ENCODE measurements at places on chromosomes 3 and 15.
A peak's percentile ranks its signal among the peaks of the same experiment; 100 is the strongest.

DNA sequence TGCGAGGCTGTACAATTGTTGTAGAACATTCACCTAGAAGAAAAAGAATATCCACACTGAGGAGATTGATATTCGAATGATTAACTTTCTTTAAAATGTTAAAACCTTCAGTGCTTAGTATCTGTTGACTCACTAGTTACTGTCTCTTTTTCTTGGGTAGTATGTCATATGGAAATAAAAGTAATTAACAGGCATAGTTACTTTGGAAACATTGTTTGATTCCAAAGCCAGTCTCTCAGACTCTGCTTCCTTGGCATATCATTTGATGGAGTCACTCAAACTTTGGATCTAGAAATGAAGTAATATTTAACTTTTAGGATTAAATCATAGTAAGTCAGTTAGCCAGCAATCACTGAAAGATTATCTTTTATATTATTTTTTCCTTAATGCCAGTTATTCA lies 63.4 kb downstream of the MAP2K5 start:
- DNase-seq, result no peak

GRCh38 chr3:72535772-72536171 lies 312.5 kb downstream of the SHQ1 start:
- DNase-seq, result no peak

GRCh38 chr15:86540840-86541467 lies 461.3 kb downstream of the AGBL1 start:
- no peak for DNase-seq

DNA sequence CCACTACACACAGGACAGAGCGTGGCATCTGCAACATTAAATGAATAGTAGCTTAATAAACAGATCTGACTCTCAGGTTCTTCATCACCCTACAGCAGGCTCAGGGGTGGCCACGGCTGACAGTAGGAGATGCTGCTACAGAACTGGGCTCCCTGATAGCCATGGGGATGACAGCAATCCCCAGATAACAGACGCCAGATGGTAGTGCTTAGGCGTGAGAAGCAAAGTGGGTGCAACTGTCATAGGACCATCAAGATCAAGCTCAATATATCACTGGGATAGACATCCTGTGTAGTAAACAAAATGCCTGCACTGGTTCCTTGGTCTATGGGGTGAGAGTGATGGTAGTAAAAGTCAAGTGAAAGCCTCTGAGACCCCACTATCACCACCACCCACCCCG lies 2.6 kb upstream of the TPRA1 start:
- no peak for DNase-seq

DNA sequence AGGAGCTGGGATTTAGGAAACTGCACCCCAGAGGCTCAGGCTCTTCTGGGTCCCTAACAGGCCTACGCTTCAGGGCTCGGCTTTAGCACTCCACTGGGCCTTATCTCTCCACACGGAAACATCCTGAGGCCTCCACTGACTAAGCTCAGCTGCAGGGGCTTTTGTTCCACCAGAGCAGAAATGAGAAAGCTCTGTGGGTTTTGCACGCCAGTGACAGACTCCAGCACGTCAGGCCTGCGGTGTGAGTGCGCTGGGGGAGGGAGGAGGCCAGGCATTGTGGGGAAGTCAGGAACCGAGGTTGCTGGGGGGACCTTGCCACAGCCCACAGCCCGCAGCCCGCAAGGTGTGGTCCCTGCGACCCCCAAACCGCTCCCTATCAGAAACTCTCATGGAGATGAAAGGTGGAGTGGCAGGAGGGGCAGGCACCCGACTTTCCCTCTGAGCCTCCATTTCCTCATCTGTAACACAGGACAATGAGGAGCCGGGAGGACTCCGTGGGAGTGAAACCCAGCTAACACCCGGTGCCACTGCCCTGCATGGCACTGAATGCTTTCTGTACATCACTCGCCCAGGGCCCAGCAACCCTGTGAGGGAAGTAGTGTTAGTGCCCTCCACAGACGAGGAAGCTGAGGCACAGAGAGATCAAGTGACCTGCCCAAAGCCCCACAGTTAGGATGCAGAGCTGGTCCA lies 106.5 kb downstream of the TPRA1 start:
- DNase-seq, result no peak

- DNase-seq, result no peak
Measured at GRCh38 chr3:113354307-113354706, 87.0 kb downstream of the CFAP44 start.

DNA sequence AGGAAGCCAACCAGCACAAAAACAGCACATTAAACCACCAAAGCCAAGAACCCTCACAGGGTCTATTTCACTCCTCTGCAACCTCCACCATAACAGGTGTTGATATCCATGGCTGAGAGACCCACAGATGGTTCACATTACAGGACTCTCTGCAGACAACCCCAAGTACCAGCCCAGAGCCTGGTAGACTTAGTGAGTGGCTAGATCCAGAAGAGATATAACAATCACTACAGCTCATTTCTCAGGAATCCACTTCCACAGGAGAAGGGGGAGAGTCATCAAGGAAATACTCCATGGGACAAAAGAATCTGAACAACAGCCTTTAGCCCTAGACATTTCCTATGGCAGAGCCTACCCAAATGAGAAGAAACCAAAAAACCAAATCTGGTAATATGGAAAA lies 168.1 kb upstream of the CD96 start:
- DNase-seq, result no peak

GRCh38 chr3:1506090-1506489 lies 413.3 kb downstream of the CNTN6 start:
- DNase-seq, result no peak

- DNase-seq, result no peak
Measured at GRCh38 chr3:174438501-174439145, 420.5 kb upstream of the NAALADL2 start.

GRCh38 chr15:41961001-41961518 lies 11.3 kb downstream of the EHD4 start:
- DNase-seq, result no peak

- peak; percentile 87 for DNase-seq
Measured at GRCh38 chr3:128714887-128715491, 11.0 kb upstream of the RAB7A start.

DNA sequence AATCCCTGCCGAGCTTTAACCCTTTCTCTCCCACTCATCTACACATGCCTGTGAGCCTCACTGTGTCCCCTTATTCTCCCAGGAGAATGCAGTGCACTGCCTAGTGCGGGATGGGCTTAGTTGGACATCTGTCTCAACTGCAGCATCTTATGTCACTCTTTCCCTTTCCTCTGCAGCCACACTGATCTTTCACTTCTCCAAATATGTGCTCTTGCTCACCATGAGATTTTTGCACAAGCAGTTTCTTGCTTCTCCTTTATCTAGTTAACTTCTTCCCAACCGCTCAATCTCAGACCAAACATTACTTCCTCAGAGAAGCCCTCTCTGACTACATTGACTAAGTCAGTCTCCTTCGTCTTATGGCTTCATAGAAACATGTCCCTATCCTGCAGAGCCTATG lies 292.3 kb downstream of the KBTBD8 start:
- no peak for DNase-seq

GRCh38 chr3:28247286-28247685 lies 5.9 kb downstream of the CMC1 start:
- DNase-seq, result no peak

DNA sequence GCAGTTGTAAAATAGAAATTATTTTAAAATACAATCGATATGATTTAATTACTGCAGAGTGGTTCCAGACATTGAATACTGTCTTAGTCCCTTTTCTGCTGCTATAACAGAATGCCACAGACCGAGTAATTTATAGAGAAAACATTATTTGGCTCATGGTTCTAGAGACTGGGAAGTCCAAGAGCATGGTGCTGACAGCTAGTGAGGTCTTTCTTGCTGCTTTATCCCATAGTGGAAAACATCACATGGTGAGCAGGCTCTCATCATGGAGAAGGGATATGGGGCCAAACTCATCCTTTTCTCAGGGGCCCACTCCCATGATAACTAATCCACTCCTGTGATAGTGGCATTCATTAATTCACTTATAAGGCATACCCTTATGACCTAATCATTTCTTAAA lies 120.0 kb upstream of the TBL1XR1 start:
- no peak for DNase-seq

- DNase-seq, result no peak
Measured at GRCh38 chr3:112818289-112818688, 28.4 kb downstream of the CD200R1L start.

GRCh38 chr3:30989276-30990030 lies 95.0 kb upstream of the GADL1 start:
- DNase-seq, result no peak

Measured in Kasumi-1 (cell line).